ENCODE measurements at places on chromosomes 4 and X.
A peak's percentile ranks its signal among the peaks of the same experiment; 100 is the strongest.

DNA sequence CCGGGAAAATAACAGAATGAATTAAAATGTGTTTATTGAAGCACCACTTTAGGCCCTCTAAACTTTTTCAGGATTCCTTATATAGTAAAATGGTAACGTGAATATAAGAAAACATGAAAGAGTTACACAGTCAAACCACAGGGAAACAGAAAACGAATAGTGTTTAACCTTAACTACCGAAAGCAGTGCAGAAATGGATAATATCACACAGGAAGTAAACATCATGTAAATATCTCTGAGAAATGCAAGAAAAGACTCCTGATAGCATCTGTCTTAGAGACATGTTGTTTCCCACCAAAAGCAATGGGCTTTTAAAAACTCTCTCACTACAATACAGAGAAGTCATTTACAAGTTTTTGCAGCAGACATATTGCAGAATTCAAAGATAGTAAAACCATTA is 323.9 kb upstream of the CXXC4 start:
- no peak for DNase-seq

- DNase-seq: no peak
Measured at GRCh38 chr4:126318376-126318775, 1003.6 kb downstream of the FAT4 start.

DNA sequence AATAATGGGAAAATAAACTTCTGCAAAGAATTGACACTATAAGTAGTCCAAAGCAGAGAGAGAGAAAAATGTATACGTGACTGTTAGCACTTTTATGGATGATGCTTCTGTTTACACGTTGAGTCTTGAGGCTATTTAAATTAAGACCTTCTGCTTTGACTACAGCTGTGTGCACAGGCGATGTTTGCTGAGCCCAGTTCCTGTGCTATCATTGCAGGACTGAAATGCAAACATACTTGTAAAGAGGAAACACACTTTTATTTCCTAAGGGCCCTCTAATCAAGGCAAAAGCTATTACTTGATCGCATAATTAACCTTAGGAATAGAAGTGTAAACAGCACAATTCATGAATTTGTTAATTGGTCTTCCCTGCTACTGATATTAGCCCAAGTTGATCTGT is 226.9 kb downstream of the FBXW7 start:
- no peak for DNase-seq

DNA sequence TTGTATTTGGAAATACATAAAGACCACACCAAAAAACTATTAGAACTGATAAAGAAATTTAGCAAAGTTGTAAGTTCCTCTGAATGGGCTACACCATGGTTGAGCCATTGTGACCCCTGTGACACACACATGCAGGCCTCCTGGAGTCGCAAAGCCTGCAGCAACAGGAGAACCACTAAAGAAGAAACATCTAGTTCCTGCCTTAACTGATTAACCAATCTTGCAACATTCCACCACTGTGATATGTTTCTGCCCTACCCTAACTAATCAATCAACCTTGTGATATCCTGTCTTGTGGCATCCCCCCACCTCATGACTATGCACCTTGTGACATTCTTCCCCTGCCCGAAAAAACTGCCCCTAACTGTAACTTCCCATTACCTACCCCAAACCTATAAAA is 401.8 kb downstream of the PRDM5 start:
- DNase-seq: no peak

GRCh38 chrX:30898886-30899285 is 9.8 kb upstream of the TAB3 start:
- DNase-seq: no peak

DNA sequence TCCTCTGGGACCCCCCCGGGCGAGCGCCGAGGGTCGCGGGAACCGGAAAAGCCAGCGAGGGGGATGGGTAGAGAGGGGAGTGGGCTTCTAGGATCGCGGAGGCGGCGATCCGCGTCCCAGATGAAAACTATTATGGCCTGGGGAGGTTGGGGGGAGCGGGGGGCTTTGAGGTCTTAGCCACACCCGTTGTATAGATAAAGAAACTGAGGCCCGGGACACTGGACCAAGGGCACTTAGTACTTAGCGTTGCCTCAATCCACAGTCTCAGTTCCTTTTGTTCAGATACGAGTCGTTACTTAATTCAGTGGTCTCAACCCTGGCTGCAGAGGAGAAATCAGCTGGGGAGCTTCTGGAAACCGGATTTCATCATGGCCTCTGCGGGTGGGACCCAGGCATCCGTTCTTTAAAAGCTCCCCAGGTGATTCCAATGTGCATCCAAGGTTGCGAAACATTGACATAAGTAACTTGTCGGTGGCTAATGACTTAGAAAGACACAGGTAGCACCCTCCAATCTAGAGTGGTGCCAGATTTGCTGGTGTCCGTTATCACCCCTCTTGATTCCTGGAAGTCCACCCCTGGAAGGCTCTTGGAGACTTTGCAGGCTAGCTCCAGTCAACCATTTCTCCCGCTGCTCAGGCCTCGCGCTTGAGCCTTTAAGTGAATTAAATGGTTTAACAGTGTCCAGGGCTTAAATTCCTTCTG is 90.7 kb downstream of the GEMIN8 start:
- DNase-seq: no peak

DNA sequence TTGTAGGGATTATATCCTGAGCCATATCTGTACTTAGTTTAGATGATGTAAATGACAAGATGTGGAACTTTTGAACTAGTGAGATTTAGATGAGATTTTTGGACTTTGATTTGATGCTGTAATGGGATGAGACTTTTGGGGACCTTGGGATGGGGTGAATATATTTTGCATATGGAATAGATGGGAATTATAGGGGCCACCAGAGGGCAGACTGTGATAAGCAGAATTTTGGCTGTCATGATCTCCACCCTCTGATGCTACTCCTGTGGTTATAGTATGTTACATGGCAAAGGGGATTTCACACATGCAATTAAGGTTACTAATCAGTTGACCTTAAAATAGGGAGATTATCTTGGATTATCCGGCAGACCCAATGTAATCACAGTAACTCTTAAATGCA is 214.0 kb upstream of the NHS start:
- no peak for DNase-seq

DNA sequence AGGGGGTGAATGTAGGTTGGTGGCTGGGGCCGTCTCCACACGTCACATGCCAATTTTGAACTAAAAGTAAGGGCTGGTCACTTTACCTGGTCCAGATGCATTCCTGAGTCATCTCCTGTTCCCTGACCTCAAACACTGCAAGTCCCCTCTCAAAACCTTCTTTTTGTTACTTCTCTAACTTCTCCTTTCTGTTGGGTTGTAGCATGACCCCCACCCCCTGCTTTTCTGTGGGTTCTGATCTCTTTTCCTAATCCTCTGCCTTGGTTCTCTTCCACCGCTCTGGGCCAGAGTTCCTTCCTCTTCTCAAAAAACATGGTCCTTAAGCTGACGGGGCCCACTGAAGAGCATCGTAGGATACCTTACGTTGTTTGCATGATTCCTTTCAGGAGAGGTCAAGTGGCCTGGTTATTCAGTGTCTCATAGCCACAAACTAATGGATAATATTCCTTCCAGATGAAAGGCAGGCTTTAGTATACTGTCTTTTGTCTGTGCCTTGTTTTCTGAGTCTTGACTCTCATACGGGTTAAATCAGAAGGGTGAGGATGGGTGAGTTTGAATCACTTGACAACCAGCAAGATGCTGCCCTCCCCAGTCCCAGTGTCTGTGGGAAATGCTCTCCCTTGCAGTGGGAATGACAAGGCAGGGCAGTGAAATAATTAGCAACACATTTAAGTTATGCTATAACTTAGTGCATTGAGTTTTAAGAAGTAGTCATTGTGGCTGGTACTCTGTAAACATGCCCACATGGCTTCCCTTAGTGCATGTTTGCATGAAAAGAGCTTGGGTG is 15.1 kb downstream of the SMS start:
- no peak for DNase-seq

GRCh38 chrX:31237189-31237588 is 165.3 kb upstream of the FTHL17 start:
- no peak for DNase-seq

DNA sequence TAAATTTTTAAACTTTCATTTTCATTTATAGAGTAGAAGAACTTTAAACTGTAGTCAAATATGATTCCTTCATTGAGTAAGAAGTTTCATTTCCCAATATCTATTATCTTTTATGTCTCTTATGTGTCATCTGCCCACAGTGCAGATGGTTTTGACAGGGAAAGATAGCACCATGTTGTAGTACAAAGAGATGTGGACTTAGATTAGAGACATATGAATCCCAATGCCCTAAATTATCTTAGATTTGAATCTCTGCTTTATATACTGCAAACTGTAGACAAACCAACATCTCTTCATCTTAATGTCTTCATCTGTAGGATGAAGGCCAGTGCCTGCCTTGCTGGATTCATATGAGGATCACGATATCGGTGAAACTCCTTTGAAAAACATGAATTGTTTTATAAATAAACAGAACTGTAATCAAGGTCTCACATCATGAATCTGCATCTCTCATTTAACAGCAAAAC is 217.5 kb downstream of the BANK1 start:
- DNase-seq: no peak

DNA sequence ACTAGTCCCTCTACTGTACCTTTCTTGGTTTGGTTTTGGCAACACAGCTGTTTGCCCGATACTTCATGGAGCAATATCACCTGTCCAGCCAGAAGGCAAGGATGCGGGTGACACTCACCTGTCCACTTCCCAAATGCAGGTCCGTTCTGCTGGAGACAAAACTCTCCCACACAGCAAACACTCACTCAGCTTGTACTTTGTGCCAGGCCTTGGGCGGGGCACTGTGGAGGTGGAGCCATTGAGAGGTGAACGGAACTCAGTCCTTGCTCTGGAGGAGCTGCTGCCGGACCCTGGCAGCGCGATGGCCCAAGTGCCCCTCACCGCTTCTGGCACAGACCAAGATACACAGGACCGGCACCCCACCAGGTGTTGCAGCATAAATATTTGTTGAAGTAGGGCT is 15.3 kb upstream of the HMGB3 start:
- DNase-seq: no peak

GRCh38 chr4:140363558-140363957 is 9.9 kb upstream of the SCOC start:
- no peak for DNase-seq

- DNase-seq: no peak
Measured at GRCh38 chr4:40423735-40424134, 88.6 kb downstream of the CHRNA9 start.

DNA sequence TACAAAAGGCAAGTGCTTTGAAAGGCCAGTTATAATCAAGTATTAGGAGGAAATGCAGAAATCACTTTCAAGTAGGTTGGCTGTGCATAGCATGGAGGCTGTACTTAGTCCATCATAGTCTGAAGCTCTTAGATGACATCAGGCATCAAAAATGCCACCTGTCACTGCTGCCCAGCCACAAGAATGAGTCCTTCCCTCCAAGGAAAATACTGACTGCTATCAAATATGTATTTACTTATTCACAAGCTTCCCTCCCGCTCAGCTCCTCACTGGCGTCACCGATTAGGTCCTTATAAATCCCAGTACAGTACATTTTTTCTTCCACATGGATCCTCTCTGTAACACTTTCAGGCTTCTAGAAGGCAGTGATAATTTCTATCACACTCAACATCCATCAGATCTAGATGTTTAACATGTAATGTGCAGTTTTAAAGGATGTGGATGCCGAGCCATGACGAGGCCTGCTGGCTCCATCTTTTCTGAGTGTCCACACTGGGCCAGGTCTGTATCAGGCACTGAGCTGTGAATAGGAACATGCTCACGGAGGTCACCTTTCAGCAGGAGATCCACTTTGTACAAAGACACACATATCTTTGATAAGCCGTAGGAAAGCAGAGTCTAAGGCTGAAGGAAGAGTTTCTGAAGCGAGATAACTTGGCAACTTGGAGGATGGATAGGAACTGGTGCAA is 121.9 kb downstream of the PALLD start:
- DNase-seq: no peak

GRCh38 chr4:78693777-78694456 is 82.2 kb upstream of the BMP2K start:
- no peak for DNase-seq

DNA sequence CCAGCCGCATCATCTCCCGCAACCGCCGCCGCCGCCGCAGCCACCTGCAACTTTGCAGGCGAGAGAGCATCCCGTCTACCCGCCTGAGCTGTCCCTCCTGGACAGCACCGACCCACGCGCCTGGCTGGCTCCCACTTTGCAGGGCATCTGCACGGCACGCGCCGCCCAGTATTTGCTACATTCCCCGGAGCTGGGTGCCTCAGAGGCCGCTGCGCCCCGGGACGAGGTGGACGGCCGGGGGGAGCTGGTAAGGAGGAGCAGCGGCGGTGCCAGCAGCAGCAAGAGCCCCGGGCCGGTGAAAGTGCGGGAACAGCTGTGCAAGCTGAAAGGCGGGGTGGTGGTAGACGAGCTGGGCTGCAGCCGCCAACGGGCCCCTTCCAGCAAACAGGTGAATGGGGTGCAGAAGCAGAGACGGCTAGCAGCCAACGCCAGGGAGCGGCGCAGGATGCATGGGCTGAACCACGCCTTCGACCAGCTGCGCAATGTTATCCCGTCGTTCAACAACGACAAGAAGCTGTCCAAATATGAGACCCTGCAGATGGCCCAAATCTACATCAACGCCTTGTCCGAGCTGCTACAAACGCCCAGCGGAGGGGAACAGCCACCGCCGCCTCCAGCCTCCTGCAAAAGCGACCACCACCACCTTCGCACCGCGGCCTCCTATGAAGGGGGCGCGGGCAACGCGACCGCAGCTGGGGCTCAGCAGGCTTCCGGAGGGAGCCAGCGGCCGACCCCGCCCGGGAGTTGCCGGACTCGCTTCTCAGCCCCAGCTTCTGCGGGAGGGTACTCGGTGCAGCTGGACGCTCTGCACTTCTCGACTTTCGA is 654 bp downstream of the ATOH1 start:
- DNase-seq: no peak

- peak; percentile 64 for DNase-seq
Measured at GRCh38 chrX:53682885-53683555, 3.5 kb downstream of the HUWE1 start.

DNA sequence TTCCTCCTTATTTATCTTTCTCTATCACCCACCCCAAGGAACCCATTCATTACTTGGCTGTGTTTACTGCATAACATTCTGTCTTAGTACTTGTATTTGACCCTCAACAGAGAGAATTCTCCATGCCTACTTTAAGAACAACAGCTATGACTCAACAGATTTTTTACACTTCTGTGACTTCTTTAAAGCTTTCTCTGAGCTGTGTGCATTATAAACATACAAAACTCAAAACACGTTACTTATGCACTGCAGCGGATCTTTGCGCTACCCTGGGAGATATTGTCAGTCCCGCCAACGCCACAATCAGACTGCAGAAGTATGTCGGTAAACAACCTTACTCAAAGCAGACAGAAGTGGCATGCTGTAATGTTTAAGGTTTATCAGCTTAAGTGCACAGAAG is 35.1 kb downstream of the PRKX start:
- DNase-seq: no peak

GRCh38 chr4:181830404-181831035 is 412.7 kb upstream of the TENM3 start:
- DNase-seq: no peak
